ENCODE measurements at places on chromosomes 3 and 15. TPM values are rescaled to one million over a fixed set of nuclear protein-coding genes. Genes with fewer than 3 reads are reported as not detected.

RASL12 gene
- total RNA-seq = 171 TPM

GRCh38 chr3:168047936-168048335 lies 47.8 kb downstream of the GOLIM4 start:
- H3K27ac ChIP-seq = no peak overlapping the region
- no peak overlapping the region for H3K4me3 ChIP-seq

GRCh38 chr3:146968204-146968651 lies 363.1 kb upstream of the PLSCR5 start:
- no peaks in the 10 kb centered on the region for H3K4me1 ChIP-seq
- H3K27me3 ChIP-seq = no peaks in the 10 kb centered on the region
- H3K27ac ChIP-seq = no peak overlapping the region
- no peak for DNase-seq
- H3K4me3 ChIP-seq = no peak overlapping the region
- H3K36me3 ChIP-seq = no peaks in the 10 kb centered on the region

- no peak overlapping the region for H3K27ac ChIP-seq
- H3K4me1 ChIP-seq = no peaks in the 10 kb centered on the region
- DNase-seq = no peak
Measured at GRCh38 chr3:43019006-43019809, 40.1 kb downstream of the GASK1A start.

DNA sequence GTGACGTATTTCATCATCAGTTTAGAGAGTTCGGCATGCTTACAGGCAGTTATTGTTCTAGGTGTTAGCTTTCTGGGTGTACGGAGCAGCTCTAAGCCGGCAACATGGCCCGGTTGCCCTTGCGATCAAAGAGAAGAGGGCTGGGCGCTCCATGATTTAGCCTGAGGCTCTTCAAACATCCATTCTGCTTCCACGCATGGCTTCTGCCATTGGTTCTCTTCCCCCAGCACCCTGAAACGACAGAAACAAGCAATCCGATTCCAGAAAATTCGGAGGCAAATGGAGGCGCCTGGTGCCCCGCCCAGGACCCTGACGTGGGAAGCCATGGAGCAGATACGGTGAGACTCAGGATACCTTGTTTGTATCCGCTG lies 574 bp downstream of the NGRN start:
- H3K27ac ChIP-seq = peak overlapping the region; percentile 82
- DNase-seq = peak; percentile 75
- H3K36me3 ChIP-seq = peaks cover 5% of the 10 kb centered on the region
- peak overlapping the region; percentile 81 for H3K4me3 ChIP-seq
- no peaks in the 10 kb centered on the region for H3K4me1 ChIP-seq

GRCh38 chr15:56036546-56037067 lies 43.2 kb upstream of the NEDD4 start:
- H3K4me3 ChIP-seq = no peak overlapping the region
- no peaks in the 10 kb centered on the region for H3K27me3 ChIP-seq
- no peaks in the 10 kb centered on the region for H3K36me3 ChIP-seq
- DNase-seq = no peak
- no peaks in the 10 kb centered on the region for H3K4me1 ChIP-seq

GRCh38 chr3:146504498-146505197 lies 35.3 kb upstream of the PLSCR2 start:
- no peaks in the 10 kb centered on the region for H3K36me3 ChIP-seq
- DNase-seq = no peak
- no peaks in the 10 kb centered on the region for H3K4me1 ChIP-seq
- no peak overlapping the region for H3K27ac ChIP-seq
- H3K27me3 ChIP-seq = no peaks in the 10 kb centered on the region
- H3K4me3 ChIP-seq = no peak overlapping the region

DNA sequence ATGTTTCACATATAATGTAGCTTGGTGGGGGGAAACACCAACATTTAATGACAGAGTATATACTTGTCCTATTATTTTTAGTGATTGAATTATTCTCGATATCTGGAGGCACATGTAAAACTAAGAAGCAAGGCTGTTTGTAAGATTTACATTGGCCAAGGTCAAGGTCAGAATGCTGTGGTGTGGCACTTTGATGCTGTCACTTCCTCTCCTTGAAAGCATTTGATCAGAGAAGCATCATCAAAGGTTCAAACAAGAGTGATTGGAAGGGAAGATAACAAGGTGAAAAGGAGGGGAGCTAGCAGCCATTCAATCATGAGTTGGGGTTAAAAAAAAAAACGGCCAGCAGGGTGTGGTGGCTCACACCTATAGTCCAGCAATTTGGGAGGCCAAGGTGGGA lies 26.4 kb downstream of the RTF1 start:
- no peak overlapping the region for H3K4me3 ChIP-seq
- DNase-seq = no peak
- H3K27ac ChIP-seq = no peak overlapping the region
- no peaks in the 10 kb centered on the region for H3K27me3 ChIP-seq
- no peaks in the 10 kb centered on the region for H3K4me1 ChIP-seq

TM4SF1 gene
- 213 TPM for total RNA-seq

DNA sequence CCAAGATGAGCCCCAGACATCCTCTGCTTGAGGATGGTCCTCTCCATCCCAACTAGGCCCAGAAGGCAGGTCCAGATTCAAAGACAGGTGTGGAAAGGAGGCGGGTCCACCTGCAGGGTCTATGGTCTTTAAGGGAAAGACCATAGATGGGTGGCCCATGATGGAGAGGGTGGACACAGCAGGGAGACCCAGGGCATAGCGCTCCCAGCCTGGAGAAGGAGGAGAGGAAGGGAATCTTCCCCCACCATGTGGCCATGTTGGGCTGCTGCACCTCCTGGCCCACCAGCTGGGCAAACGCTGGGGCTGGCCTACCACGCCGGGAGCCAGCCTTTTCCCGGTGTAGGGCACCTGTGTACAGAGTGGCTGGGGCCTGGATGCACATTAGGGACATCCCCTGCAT lies 265.2 kb upstream of the TLE3 start:
- peak; percentile 73 for DNase-seq
- H3K36me3 ChIP-seq = no peaks in the 10 kb centered on the region
- no peaks in the 10 kb centered on the region for H3K4me1 ChIP-seq
